Stimulated activated CD4-positive, alpha-beta T cell treated with anti-CD3 and anti-CD28 coated beads, Interleukin-4, amount 100 ng/mL, for 48 hours (primary cell): ENCODE measurements at places on chromosomes 6 and 20.
A peak's percentile ranks its signal among the peaks of the same experiment; 100 is the strongest.

DNA sequence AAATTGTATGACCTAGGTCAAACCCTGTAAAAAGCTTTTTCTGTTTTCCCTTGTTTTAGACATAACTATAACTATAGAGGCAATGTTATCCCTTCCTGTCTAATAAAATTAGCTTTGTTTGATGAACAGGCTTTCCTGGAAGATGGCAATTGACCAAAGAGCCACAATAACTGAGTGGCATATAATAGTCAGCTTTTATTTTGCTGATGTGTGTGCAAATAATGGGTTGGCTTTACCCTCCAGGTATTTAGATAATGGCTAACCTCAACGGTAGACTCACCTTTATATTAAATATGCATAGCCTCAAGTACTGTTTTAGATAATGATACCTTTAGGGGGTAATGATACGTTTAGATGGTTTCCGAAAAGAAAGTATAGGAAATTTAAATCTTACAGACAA lies 15.0 kb downstream of the TBXT start:
- no peak for DNase-seq

- no peak for DNase-seq
These were observed 34.7 kb upstream of the ERVFRD-1 start for GRCh38 chr6:11146117-11146826.

DNA sequence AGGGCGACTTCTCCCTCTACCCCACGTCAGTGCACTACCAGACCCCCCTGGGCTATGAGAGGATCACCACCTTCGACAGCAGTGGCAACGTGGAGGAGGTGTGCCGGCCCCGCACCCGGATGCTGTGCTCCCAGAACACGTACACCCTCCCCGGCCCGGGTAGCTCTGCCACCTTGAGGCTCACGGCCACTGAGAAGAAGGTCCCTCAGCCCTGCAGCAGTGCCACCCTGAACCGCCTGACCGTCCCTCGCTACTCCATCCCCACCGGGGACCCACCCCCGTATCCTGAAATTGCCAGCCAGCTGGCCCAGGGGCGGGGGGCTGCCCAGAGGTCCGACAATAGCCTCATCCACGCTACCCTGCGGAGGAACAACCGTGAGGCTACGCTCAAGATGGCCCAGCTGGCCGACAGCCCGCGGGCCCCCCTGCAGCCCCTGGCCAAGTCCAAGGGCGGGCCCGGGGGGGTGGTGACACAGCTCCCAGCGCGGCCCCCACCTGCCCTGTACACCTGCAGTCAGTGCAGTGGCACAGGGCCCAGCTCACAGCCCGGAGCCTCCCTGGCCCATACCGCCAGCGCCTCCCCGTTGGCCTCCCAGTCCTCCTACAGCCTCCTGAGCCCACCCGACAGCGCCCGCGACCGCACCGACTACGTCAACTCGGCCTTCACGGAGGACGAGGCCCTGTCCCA lies 57.5 kb upstream of the TMEM181 start:
- DNase-seq: no peak

DNA sequence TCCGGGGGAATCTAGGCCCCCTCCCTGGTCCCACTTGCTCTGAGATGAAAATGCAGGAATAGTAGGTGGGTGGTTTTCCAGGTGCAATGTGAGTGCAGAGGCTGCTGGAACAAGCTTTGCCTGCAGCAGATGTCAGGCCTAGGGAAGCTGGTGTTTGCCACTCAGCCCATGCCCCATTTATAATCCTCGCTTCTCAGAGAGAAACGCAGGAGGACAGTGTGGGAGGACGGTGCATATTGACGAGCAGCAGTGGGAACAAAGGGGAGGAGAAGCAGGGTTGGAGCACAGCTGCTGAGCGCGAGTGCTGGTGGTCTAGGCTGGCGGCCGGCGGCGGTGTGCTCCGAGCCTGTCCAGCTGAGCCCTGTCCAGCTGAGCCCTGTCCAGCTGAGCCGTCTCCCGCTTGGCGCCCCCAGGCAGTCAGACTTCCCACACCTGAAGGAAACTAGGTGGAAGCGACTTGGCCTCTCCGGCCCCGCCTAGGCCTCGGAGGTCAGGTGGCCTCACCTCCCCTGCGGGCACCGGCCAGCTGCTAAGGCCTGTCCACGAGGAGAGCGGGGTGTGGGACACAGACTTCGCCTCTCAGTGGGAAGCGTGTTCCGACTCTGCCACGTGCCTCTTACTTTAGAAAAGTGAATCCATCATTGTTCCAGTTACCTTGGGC lies 49.7 kb upstream of the FRMD1 start:
- no peak for DNase-seq

DNA sequence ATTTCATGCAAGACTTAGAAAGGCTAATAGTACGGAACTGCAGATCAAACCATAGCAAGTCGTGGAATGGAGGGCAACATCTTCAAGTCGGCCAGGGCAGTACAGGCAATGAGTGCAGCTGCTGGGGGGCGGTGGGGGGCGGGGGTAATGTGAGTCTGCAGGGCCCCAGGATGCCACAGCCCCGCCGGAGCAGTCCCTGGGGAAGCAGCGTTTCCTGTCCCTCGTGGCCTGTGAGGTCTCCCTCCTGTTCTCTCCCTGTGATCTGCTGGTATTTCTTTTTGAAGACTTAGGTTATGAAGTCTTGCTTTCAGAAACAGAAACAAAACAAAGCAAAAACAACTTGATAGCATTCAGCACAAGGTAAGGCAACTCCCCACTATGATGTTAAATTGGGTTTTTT lies 351.9 kb downstream of the FOXA2 start:
- no peak for DNase-seq

- no peak for DNase-seq
These were observed 72.8 kb upstream of the ADTRP start for GRCh38 chr6:11851387-11851786.

DNA sequence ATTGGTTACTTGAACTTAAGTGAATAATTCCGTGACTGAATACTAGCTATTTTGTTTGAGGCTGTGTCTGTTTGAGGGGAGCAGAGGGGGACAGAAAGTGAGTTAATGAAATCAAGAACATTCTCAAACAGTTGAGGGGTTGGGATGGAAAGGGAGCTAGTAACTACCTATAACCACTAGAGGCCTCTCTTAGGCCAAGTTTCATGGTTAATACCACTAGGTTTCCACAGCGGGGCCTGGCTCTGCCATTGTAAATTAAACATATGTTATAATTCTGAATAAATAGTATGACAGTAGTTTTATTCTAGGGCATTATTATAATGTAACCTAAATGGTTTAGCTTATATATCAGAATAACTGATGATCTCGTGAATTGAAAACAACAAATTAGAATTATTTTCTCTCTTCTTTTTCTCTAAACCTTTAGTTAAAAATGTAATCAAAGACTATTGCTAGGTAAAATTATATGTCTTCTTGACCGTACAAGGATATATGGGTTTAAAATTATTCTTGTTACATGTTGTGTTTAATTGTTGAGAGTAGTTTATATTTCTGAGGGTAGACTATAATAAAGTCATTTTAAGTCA lies 108.1 kb downstream of the BCKDHB start:
- DNase-seq: no peak

DNA sequence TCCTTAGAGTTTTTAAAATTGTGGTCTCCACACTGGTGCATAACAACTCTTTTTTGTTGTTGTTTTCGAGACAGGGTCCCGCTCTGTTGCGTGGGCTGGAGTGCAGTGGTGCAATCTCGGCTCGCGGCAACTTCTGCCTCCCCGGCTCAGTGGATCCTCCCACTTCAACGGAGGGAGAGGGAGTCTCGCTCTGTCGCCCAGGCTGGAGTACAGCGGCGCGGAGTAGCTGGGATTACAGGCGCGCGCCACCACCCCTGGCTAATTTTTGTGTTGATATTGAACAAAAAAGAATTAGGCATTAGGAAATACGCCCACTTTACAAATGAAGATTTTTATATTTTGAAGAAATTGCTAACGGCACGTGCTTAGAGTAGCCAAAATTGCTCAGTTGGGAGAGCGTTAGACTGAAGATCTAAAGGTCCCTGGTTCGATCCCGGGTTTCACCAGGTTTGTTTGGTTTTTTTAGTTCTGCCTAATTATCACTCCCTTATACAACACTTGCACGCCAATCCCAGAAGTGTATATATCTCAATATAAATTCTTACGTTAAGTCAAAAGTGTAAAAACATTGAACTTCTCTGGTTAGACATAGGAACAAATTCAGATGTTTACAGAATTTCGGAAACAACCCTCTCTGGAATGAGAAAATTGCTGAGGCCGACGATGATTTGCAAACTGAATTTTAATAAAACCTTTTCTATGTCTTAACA lies 159.6 kb downstream of the TRIM27 start:
- DNase-seq: no peak

DNA sequence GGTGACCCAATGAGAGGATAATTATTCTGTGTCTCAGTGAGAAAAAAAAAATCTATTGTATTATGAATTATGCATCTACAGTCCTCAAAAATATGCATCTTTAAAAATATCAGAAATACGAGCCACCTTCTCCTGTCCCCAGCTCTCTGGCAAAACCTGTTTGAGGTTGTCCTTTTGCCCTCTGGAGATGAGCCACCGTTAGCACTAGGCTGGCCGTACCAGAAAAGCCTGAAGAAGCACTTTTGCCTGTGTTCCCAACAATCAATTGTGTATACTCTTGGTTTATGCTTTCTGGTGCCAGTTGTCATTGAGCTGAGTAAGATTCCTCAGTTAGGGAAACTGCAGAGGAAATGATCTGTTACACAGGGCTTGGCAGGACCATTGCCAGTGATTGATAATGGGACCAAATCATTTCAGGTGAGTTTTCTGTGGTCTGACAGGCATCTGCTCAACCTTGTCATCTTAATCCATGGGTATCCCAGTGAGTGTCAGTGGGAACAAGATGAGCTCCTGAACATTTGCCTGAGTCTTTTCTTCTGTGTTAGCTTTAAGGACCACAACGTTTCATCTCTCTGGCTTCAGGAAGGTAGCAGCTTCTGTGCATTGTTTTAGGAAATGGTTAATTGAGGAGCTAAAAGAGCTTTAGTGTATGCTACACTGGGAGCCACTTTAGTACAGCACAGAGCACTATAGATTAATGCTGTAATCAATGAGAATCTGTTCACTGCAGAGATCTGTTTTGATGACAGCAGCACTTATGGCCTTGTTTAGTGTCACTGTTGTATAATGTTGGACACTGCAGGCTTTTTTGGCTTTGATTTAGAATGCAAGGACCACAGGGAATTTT lies 330.1 kb downstream of the RIMS1 start:
- DNase-seq: no peak

DNA sequence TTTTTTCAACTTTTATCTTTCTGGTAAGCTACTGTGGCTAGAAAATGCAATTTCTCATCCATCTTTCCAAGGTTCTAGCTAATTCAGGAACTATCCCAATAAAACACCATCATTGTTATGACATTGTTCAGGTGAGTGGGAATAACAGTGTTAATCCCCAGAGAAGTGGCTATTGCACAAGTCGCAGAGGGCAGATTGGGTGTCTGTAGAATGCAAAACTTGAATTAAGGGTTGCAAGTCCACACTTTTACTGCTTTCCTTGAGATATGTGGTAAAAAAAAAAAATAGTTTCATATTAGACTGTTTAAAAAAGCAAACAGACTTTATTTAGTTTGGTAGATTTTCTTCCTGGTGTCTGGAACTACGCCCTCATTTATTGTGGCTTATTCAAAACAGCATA lies 41.1 kb upstream of the PRDM1 start:
- DNase-seq: no peak

GRCh38 chr6:146065690-146066089 lies 36.8 kb downstream of the GRM1 start:
- DNase-seq: no peak

DNA sequence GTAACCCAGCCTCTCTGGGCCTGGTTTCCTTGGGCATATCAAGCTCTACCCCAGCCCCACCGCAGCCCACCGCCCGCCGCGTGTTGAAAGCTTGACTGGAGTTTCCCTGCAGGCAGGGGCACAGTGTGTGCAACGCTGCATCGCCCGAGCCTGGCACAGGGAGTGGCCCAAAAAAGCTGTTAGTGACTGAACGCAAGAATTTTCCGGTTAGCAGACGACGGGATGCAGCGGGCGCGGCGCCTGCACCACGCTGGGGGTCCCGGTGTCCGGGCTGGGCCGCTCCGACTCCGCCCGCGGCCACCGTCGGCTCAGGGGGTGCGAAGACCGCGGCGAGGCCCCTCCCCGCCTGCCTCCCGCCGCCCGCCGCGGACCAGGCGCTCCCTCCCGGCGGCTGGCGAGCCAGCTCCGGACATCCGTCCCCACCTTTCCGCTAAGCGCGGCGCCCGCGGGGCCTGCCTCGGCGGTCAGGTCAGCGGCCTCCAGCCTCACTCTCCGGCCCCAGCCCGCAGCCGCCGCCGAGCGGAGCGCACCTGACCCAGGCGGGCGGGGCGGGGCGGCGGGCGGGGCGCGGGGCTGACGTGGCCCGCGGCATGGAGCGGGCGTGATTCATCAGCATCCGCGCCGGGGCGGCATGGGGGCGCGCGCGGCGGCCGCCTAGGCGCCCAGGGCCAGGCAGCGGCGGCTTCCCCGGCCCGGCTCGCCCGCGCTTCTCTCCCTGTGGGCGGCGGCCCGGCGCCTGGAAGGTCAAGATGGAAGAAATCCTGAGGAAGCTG lies at the start of gene ARFGEF3:
Gene ARFGEF3, plus strand, starts transcription at position 602 of the 773 bp plus-strand sequence. Its CDS starts 148 bp downstream, at position 750.
- DNase-seq: peak; percentile 47

DNA sequence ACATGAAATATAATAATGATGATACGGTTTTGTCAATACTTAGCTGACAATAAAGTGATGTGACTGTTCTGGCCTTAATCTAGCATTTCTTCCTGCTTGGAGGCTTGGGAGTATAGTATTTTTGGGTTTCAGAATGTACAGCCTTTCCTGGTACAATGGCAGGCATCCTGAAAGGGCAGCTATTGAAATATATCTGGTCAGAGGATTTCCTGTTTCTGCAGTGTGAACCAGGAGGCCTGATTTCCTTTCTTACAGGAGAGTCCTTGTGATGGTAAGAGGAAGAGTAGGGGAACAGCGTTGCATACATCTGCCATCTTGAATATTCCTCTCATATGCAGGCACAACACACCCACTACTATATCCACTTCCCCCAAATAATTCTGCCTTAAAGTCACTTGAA lies 93.7 kb downstream of the MYO6 start:
- no peak for DNase-seq

- no peak for DNase-seq
These were observed 63.0 kb downstream of the GPX5 start for GRCh38 chr6:28588666-28589065.

- DNase-seq: no peak
These were observed 61.0 kb downstream of the RNF182 start for GRCh38 chr6:13985663-13986325.

DNA sequence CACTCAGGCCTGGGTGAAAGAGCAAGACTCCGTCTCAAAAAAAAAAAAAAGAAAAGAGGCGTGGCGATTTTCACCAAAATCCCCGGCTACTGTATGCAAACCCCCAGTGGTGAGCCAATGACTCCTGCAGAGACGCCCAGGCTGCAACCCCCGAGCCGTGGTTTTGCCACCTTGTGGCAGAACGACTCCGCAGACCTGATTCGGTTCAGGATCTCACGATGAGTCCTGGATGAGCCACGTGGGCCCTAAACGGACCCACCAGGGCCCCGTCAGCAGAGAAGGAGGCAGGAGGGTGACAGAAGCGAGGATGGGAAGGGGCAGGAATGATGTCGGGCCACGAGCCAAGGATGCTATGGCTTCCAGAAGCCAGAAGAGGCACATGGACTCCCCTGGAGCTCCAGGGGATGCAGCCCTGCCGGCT lies 42.5 kb downstream of the SLC2A4RG start:
- DNase-seq: no peak

GRCh38 chr6:77462359-77463307 lies 658 bp downstream of the HTR1B start:
- DNase-seq: no peak
